ENCODE measurements at places on chromosomes 16 and 17.

- DNase-seq, result no peak
These were observed 11.1 kb downstream of the IL4R start for GRCh38 chr16:27324851-27325301.

DNA sequence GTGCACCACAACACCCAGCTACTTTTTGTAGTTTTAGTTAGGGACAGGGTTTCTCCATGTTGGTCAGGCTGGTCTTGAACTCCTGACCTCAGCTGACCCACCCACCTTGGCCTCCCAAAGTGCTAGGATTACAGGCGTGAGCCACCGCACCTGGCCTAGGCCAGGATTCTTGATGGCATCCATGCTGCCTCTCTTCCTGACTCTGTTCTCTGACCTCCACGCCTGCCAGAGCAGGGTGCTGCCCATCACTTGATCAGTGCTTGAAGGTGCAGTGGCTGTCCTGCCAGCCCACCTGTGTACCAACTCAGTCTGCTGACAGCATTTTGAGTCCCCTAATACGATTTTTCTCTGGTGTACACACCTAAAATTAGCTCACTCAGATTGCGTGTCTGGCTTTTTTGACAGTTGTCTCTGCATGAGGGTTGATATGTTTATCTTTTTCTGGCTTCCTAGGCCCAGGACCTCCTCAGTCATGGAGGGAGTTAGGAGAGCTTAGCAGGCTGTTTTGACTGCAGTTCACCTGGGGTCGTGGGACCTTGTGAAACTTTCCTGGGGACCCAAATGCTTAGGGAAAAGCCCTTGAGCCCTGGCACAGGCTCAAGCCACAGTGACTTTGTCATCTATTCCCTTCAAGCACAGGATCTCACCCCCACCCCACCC is 5.9 kb downstream of the HAS3 start:
- no peak for DNase-seq

DNA sequence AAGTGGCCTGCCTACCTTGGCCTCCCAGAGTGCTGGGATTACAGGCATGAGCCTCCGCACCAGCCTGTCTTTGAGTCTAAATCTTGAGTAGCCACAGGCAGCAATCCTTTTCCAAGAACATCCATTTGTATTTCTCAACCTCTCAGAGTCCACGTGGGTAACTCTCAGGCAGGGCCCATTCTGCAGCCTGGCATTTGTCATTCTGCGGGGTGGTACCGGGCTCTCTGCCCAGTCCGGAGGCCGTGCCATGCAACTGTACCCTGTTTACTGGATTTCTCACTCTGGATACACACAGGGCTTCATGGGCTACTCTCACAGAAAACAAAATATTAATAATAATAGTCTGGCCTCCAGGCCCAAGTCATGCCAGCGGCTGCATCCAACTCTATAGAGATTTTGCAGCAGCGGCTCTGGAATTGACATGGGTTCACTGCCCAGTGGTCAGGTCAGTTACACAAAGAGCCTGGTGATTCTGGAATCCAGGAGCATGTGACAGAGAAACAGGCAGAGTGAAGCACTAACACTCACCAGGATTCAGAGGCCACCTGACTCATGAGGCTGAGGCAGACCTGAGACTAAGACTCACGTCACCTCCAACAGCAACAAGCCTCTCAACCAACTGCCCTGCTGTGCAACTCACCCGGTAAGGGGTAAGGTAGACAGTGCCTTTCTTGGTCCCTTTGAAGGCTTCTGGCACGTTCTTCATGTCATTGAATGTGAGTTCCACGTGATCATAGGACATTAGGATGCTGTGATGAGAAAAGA is 4.0 kb downstream of the WBP2 start:
- DNase-seq, result no peak

GRCh38 chr16:51592535-51593300 is 441.6 kb upstream of the SALL1 start:
- DNase-seq, result no peak

- DNase-seq, result no peak
These were observed 30.2 kb downstream of the OGFOD1 start for GRCh38 chr16:56481468-56482122.

- DNase-seq, result no peak
These were observed 178.6 kb downstream of the WWOX start for GRCh38 chr16:78278056-78278450.

GRCh38 chr17:2090804-2091534 is 36.1 kb downstream of the HIC1 start:
- no peak for DNase-seq

DNA sequence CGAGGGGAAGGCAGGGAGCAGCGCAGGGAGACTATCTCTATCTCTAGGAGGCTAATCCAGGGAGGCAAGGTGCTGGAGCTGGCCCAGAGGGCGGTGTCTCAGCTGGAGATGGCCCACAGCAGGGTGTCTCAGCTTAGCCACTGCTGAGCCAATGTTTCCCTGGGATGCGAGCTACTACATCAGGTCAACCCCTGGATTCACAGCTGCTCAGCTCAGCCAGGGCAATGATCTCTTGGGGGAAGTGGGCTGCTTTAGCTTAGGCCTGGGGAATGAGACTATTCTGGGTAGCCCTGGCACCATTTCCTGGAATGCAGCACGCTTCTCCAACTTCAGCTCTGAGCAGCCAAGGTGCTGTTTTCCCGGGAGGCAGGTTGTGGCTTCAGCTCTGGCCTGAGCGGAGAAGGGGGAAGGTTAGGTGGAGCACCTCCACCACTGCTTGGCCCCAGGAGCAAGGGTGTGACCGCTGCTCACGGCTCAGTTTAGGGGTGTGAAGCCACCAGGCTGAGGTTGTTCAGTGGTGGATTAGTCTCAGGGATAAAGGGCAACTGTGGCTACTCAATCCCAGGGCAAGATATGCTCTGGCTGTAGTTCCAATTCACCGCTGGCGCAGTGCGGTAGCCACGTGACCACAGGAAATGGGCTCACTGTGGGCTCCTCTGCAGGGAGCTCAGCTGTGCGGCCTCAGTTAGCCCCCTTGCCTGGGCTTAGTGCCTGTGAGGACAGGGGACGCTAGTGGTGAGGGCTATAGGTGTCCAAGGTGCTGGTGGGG is 5.2 kb upstream of the PRSS21 start:
- no peak for DNase-seq

- DNase-seq, result peak; percentile 45
These were observed 12.2 kb downstream of the BANP start for GRCh38 chr16:87963400-87963799.

GRCh38 chr17:64459284-64459747 is 10.4 kb downstream of the MILR1 start:
- DNase-seq, result no peak

- no peak for DNase-seq
These were observed 10.0 kb downstream of the GPR179 start for GRCh38 chr17:38333635-38334295.

DNA sequence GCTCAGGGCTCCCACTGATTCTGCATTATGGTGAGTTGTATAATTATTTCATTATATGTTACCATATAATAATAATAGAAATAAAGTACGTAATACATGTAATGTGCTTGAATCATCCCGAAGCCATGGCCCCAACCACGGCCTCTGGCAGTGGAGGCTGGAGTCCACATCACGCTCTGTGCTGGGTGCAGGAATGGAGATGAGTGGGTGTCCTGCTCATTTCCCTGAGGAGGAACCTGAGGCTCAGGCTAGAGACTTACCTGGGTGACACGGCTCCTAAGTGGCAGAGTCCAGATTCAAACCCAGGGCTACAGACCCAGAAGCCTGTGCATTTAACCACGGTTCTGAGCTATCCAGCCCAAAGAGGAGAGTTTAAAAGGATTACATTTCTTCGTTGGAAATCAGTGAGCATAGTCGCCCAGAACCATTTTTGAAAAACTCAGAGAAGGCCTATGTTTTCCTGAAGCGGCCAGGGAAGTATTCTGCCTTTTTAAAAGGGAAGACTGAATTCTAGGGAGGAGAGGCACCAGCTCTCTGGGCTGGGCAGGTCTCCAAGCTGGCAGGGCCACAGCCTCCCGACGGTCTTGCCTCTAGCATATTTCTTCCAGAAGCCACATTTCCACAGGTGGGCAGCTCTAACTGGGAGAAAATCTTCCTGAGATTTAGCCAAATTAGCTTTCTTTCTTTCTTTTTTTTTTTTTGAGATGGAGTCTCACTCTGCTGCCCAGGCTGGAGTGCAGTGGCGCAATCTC is 6.7 kb downstream of the IL4R start:
- DNase-seq, result no peak

- no peak for DNase-seq
These were observed 52.1 kb downstream of the CUEDC1 start for GRCh38 chr17:57902800-57903759.

GRCh38 chr16:80080287-80080851 is 460.4 kb upstream of the DYNLRB2 start:
- DNase-seq, result no peak

GRCh38 chr17:27091043-27091497 is 202.8 kb upstream of the WSB1 start:
- DNase-seq, result no peak

- DNase-seq, result no peak
These were observed 4.3 kb upstream of the CCL22 start for GRCh38 chr16:57354311-57354710.

DNA sequence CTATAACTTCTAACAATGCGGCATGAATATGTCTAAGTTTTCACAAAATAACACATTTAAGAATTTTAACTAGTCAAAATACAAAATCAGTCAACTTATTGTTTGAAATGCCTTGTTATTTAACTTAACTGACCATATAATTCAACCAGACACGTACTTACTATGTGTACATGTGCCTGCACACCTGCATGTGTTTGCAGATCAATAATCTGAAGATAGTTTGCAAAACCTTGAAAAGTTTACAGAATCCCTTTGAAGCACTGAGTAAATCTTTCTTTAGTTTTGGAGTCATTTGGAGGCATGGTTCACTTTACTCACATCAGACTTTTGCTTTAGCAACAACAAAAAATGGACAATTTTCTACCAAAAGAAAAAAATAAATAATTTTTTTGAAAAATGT is 363.8 kb downstream of the PMP22 start:
- no peak for DNase-seq

- no peak for DNase-seq
These were observed 26.8 kb downstream of the TRPV2 start for GRCh38 chr17:16442141-16442540.

DNA sequence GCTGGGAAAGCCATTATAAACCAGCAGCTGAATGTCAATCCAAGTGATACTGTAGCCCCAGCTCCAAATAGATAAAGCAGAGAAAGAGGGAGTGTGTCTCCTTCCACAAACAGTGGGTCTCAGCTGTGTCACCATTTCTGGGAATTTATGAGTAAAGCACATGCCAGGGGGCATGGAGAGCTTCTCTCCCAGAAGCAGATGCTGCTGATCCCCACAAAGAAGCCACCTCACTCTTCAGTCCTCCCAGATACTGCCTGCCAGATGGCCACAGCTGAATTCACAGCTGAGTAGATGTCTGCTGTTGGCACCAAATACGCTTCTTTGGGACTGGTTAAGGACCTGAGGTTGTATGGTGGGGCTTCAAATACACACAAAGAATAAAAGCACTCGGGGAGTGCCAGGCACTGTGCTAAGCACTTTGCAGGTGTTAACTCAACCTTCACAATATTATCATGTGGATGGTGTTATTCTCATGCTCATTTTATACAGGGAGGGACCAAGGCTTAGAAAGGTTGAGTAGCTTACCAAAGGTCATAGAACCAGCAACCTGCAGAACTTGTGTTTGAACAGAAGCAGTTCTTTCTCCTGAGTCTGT is 298.3 kb downstream of the CDH11 start:
- no peak for DNase-seq

- DNase-seq, result no peak
These were observed 41.9 kb upstream of the TMEM132E start for GRCh38 chr17:34537445-34537844.

DNA sequence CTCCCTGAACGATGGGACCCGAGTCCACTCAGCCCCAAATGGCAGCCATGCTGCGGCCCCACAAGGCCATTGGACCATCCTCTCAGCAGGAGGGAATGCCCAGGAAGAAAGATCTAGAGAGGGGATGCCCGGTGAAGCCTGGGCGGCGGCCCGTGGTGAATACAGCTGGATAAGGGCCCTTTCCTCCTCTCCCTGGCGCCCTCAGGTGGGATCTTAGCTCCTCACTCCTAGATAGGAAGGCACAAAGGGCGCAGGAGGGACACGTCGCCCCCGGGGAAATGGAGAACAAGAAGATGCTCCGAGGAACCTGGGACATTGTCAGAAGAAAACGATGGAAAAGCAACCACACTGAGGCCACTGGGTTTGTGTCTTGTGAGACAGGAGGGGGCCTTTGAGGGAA is 2.5 kb downstream of the CD300C start:
- no peak for DNase-seq

- DNase-seq, result no peak
These were observed 800 bp downstream of the FXR2 start for GRCh38 chr17:7613769-7614424.

DNA sequence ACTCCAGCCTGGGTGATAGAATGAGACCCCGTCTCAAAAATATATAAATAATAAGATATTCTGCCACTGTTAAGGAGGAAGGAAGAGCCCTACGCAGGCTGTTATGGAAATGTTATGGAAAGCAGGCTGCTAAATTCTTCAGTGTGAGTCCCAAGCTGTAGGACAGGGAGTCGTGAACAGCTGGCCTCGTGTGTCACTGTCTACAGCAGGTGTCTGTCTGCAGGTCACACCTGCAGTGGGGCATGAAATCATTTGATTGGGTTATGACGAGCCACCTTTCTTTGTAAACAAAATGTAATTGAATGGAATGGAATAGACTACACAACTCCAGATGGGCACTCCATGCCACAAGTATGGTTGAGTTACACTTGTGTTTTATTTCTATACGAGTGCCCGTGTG is 15.6 kb upstream of the LITAF start:
- no peak for DNase-seq

DNA sequence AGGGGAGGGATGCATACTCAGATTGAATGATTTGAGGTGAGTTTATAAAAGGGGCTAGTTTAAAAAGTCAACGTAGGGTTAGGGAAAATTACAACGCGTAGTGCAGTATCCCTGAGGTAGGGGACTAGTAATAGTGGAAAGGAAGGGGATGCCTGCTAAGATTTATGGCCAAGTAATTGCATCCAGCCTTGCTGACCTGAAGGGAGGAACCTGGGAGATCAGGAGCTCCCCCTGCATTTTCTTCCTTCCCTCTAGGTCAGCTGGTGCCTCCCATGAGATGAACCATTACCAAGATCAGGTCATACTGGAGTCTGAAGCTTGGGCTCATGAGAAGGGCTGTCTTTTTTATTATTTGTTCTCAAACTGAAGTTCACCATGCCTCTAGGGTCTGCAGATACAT is 606.6 kb downstream of the TMEM114 start:
- no peak for DNase-seq

GRCh38 chr17:67253384-67253783 is 8.4 kb upstream of the HELZ start:
- DNase-seq, result no peak

- no peak for DNase-seq
These were observed 4.9 kb downstream of the MYLK3 start for GRCh38 chr16:46743232-46743719.

- DNase-seq, result no peak
These were observed 82.9 kb downstream of the SDR42E1 start for GRCh38 chr16:81928271-81928918.

DNA sequence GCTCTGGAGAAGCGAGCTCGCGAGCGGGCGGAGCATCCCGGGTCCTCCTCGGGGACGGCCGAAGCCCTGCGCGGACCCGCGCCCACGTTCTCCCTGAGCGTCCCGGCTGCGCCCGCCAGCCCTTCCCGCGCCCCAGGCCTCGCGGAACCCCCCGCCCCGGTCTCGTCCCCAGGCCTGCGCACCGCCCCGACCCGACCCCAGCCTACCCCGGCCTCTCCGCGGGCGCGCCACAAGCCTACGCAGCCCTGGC is 159 bp downstream of the USP36 start:
- DNase-seq, result no peak

- DNase-seq, result no peak
These were observed 12.0 kb downstream of the SNN start for GRCh38 chr16:11679941-11680911.

GRCh38 chr16:65124596-65124995 is 2.7 kb upstream of the CDH11 start:
- no peak for DNase-seq

Measured in T-cell (primary cell).